ENCODE measurements at places on chromosomes 6 and 20.

GRCh38 chr6:1801401-1801800, 191.7 kb downstream of the FOXC1 start:
- DNase-seq = no peak

DNA sequence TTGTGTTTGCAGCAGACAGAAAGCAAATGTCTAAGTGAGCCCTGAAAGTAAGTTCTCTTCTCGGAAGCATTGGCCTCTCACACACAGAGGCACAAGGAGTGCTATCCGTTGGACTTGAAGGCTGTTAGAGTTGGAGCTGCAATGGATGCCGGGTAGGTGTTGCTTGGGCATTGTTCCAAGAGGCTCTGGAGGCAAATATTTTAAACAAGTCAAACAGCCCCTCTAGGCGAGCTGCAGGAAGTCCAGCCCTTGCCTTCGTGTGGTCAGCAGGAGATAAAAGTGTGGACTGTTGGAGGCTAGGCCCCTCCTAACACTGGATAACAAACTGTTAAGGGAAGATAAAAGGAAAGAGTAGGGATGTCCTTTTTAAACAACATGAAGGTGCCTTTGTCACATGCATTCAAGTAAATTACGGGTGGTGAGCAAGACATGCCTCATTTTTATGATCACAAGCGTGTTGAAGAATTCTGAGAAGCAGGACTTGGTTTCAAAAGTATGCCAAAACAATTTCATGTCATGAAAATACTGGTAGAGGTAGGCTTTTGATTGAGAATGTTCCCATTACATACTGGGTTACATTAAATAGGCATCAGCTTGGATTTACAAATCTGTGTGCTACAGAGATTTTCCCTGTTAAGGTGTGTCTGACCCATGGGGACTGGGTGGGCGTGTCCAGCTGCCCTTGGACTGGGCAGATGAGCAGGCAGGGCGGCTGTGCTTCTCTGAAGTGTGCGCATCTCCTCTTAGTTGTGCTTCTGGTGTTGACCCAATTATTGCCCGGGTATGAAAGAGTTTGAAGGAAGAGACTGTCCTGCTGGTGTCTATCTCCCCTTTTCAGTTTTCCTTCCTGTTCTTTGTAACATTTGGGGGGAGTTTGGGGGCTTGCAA, 57.5 kb downstream of the RREB1 start:
- DNase-seq = no peak

DNA sequence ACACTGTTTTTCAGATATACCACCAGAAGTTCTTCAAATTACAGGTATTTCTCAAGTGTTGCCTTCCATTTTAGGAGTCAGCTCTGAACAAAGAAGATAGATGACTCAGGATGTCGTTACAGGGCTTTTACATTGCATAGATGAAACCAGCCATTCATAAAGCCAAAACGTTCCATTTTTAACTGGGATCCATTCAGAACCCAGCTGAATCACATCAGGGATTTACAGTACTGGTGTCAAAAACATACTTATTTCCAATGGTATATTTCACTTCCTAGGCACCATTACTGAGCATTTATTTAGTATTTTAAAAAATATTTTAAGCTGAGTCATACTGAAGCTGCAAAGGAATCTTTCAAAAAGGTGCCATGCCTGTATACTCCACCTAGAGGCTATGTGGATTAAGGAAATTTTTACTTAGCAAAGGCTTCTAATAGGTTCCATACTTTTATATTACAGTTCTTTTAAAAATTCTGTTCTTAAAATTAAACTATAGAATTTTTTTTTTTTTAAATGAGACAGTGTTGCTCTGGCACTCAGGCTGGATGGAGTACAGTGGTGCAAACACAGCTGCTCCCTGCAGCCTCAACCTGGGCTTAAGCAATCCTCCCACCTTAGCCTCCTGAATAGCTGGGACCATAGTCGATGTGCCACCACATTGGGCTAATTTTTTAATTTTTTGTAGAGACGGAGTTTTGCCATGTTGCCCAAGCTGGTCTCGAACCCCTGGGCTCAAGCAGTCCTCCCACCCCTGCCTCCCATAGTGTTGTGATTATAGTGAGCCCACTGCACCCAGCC, 2.6 kb downstream of the ASF1A start:
- DNase-seq = peak; percentile 51

GRCh38 chr6:79868098-79868722, 79.1 kb downstream of the ELOVL4 start:
- peak; percentile 73 for DNase-seq

DNA sequence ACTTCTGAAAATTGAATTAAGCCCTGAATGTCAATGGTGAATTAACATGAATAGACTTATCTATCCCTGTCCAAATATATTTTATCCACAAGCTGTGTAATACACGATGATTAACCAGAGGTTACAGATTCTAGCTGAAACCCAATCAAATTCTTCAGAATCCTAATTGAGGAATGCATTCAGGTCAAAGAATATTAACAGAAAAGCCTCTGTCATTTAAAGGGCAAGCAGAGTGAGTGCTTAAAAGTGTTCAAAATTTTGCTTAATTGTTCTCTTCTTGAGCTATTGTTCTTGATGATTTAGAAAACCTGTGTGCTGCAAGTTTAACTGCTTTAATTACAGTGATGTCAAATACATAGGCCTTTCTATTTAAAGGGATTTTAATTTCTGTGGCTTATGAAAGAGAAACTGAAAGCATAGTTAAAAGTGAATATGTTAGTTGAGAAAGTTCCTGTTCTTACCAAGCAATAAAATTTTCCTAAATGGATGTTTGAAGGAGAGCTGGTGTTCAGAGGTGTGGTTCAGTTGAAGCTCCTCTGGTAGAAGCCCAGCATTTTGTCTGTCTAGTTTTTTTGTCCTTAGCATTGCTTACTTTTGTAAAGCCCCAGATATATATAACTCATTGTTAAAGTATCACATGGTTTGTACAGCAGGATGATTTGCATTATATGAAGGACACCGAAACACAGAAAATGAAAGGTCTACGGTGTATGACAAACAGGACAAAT, 466.3 kb upstream of the PLCB4 start:
- no peak for DNase-seq

GRCh38 chr6:106206905-106207304, 118.7 kb downstream of the ATG5 start:
- no peak for DNase-seq

- DNase-seq = no peak
These were observed 71.7 kb downstream of the HIVEP1 start for GRCh38 chr6:12083763-12084162.

DNA sequence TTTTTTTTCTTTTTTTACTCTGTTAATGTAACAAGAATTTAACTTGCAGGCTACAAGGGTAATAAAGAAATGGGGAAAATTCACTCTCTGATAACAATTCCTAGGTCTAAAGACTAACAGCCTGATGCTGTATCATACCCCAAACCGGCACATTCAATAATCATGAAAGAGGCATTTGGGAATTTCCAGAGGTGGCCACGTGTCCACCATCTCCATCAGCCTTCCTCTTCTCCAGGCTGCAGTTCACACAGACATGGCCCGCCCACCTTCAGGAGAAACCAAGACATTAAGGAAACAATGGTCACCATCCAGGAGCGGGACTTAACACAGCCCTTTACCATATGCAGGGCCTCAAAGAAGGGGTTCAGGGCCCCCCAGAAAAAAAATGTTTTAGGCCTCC, 44.8 kb downstream of the PDE10A start:
- no peak for DNase-seq

DNA sequence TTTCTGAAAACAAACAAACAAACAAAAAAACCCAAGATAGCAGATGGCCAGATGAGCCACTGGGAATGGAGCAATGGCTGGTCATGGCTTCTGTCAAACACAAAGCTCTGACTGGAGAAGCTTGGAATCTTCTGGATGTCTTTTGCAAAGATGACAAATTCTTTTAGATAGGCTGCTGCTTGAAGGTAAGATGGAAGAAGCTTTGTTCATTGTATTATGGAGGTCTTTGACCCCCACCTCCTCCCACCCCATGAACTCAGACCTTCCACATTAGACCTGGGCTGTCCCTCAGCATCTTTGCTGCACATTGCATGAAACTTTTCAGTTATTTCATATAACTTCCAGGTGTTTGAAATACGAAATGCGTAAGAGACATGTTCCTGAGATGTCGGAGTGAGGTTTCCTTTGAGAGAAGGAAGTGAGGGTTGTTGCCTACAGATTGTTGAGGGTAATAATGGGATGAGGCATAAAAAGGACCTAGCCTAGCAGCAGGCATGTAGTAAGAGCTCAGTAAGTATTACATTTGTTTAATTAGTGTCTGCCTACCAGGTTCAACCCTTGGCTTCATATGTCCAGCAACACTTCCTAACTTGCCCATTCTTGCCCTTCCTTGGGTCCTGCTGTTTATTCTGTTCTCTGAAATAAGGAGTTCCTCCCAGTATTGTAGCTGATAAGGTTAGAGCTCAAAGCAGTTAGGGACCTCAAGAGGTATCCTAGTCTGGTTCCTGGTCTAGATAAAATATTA, 51.4 kb upstream of the IER3 start:
- no peak for DNase-seq

- DNase-seq = no peak
These were observed 44.2 kb upstream of the ZBP1 start for GRCh38 chr20:57664476-57664875.

DNA sequence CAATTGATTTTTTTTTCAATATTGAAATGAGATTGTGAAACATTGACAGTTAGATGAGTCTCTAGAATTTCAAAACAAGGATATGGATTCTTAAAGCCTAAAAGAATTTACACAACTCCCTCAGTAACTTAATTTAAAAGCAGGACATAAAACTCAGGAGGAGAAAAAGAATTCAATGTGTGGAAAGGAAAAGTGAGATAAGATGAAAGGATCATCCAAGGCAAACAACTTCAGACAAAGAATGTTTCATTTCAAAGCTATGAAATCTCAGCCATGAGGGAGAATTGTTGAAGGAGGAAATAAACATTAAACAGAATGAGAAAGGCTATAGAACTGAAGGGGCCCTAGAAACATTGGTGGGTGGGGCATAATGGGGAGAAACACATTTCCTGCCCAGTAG, 191.7 kb upstream of the NOX3 start:
- DNase-seq = no peak

GRCh38 chr6:79421707-79422484, 115.3 kb downstream of the LCA5 start:
- DNase-seq = peak; percentile 84

DNA sequence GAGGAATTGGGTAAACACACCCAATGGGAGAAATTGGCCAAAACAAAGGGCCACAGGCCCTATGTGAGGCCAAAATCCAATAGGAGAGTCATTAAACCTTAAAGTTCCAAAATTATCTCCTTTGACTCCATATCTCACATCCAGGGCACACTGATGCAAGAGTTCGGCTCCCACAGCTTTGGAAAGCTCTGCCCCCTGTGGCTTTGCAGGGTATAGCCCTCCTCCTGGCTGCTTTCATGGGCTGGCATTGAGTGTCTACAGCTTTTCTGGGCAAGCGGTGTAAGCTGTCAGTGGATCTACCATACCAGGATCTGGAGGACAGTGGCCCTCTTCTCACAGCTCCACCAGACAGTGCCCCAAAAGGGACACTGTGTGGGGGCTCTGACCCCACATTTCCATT, 160.5 kb downstream of the ADGRG6 start:
- DNase-seq = no peak

DNA sequence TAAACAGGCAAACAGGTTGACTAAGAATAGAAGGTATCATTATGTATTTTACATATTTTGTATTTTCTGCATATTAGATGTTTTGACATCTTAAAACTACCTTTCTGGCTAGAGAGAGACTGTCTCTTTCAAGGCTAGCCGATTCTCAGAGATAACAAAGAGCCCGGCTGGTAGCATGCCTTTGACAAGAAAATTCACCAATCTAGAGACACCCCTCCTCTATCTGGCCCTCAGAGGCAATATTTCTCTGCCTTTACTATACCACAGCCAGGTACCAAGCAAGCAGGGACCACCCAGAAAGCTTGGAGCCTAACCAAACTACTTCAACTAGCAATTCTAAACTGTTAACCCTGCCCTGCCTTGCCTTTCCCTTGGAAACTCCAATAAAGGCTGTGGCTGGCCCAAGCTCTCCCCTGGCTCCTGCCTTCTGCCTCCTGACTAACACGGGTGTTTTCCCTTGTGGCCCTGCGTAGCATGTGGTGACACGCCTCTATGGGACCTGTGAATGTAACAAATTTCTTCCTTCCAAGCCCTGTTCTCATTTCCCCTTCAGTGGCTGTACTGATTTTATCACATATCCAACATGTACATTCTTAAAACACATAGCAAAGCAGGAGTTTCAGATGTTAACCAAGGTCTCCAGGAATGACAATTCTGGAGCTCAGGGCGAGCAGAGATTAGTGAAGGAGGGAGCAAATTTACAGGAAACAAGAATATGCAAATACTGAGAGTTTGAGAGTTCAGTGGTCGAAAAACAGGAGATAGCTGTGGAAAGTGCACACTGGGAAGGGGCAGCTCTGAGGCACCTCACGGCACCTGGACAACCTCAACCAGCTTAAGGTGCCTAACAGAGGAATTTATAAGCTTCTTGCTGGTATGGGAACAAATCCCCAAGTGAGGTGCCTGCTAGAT, 120.8 kb downstream of the BACH2 start:
- DNase-seq = no peak

DNA sequence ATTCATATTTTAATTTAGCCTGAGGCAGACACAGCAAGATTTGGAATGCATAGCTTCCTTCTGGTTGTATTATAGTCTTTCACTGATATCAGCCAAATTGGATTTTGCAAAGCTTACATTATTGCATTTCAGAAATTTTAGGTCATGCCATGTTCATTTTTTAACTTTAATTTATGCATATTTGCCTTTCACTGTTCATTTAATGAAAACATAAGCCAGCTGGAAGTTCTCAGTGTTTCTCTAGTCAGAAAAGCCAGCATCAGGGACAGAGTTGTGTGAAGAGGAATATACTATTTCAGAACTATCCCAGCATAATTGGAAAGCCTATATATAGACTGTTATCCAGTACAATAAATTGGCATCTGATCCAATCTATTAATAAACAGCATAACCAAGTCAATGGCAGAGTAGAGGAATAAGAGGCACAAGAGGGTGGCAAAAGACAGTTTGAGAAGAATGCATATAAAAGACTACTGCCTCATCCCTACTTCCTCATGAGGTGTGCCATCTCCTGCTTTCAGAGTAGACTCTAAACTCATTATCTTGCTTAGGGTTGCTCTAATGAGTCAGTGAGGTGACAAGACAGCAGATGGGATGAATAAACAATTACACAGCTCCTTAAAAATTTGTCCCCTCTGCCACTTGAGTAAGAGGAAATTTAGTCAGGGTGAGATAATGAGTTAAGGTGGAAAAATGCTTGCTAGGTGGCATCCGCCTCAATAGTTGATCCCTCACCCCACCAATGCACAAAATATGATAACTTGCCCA, 159.8 kb upstream of the HCRTR2 start:
- DNase-seq = peak; percentile 40
